Epithelial cell of esophagus (primary cell): ENCODE measurements at places on chromosomes 5 and 9.

DNA sequence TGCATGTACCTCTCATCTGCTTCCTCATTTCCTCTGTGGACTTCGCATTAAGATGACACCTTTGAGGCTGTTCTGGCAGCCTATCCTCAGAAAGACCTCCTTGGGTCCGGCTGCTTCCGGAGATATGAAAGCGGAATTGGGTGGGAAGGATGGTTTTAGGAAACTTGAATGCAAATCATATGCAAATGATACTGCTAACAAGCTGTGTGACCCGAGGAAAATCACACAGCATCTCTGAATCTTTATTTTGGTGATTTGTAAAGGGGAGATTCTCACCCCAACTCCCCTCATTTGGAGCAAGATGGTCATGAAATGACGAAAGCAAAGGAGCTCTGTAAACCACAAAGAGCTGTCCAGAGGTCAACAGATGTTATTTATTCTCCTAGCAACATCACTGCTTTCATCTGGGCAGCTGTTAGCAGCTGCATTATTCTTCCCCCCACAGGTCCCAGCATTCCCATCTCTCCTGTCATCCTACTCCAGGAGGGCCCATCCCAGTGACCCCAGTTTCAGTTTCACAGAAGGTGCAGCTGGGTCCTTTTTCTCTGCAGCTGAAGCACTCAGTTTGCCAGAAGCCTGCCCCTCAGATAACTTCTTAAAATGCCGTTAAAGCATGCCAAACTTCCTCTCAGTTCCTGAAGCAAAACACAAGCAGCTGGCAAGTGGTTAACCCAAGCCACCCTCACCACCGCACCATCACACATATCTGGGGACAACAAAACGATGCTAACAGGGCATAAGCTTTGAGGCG is 269.5 kb downstream of the SEC61B start:
- DNase-seq, result no peak

DNA sequence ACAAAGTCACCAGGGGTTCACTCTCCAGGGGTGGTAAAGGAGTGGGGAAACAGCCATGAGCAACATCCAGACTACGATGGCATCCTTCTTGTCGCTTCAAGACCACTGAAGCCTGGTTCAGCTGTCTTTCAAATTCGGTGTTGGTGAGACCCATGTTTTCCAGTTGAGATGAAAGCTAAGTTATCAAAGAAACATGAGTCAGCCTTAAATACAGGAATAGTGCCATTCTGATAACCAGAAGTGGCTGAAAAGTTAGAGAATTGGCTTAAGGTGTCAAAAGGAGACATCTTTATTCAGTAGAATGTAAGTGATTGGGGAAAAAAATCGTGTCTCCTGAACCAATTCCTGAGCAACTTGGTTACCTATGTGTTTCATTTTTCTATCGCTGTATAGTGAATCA is 7.0 kb upstream of the CARD19 start:
- DNase-seq, result no peak

GRCh38 chr9:115986508-115986907 is 167.1 kb upstream of the PAPPA start:
- DNase-seq, result no peak

DNA sequence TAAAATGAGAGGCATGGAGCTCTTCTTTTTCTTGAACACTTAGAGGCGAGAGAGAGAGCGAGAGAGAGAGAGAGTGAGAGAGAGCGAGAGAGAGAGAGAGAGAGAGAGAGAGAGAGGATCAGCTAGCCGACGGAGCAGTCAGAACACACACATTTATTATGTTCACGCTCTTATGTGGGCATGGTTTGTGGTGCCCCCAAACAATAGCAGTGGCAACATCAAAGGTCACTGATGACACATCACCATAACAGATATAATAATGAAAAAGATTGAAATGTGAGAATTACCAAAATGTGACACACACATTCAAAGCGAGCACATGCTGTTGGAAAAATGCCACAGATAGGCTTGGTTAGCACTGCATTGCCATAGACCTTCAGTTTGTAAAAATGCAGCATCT is 116.1 kb downstream of the KDM4C start:
- DNase-seq, result no peak

DNA sequence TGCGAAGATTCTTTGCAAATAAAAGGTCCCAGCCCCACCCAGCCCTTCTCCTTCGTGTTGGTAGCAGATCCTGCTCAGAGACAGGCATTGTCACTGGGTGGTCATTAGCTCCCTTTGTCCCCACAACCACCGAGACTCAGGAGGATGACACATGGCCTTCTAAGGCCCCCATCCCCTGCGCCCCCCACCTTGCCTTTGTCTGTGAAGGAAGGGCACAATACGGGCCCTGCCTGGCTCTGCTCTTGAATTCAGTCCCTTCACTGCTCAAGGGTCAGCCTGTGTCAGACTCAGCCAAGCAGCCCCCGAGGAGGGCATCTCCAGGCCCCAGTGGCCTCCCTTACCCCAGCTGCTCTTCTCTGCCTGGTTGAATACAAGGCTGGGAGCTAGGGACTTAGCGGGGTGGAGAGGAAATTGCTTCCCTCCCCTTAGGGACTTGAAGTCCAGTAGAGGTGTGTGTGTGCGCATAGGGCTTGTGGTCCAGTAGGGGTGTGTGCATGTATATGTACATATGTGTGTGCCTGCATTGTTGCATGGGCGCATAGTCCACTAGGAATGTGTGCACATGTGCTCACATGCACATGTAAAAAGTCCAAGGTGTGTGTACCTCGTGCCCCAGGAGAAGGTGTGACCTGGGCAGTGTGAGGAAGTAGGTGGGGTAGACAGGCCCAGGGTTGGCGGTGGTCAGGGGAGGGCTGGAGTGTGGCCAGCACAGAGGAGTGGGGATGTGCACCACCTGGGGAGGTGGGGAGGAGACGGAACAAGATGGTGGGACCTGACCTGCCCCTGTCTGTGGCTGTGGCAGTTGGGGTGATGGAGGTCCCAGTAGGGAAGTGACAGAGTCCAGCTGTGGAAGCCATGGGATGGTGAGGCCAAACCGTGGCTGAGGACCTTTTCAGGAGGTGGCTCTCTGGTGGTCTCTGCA is 59.1 kb downstream of the PHF2 start:
- DNase-seq, result no peak

DNA sequence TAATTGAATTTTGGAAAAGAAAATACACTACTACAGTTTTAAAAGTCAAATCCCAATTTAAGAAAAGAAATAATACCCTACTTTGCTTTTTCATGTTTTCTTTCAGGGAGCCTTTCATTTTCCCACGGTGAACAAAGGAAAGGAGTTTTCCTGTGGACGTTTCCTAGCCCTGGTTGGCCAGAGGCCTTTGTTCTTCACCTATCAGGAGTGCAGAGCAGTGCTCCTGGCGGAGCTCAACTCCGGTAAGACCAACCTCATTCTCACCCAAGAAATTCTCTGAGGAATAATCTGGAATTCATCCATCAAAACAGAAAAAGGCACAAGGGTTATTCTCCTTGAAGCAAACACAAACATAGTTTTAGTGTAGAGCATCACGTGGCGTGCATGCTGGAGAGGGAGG is 248.9 kb downstream of the ADGRV1 start:
- DNase-seq, result no peak

- DNase-seq, result peak; percentile 2
Measured at GRCh38 chr9:88303721-88304451, 84.4 kb upstream of the SPIN1 start.

DNA sequence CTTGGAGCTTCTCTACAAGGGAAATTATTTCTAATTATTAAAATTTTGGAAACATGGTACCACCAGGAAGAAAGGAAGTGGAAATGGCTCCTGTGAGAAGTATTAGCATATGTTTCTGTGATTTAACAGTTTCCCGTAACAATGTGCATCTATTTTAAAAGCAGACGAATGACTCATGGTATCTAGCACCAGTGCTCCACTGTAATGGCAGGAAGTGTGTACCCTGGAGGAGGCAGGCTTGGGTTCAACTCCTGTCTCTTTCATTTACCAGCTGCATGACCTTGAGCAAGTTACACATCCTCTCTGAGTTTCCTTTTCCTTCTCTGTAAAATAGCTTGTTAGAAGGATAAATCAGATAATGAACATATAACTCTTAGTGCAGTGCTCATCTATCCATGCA is 41.0 kb upstream of the ANGPTL2 start:
- DNase-seq, result peak; percentile 41

DNA sequence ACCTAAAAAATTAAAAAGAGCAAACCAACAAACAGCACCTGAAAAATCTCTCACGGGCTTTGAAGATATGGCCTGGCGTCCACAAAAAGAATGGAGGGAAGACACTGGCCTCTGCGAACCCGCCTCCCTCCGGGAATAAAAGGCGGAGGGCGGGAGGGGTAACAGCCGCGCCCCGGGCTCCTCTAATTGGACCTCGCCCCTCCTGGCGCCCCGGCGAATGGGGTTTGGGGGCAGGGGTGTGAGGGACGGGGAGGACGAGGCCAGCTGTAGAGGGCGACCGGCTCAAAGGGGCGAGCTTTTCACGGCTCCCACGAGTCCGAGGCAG is 753 bp downstream of the FANCC start:
- peak; percentile 61 for DNase-seq

- peak; percentile 73 for DNase-seq
Measured at GRCh38 chr5:150517272-150518152, 9.6 kb downstream of the NDST1 start.

DNA sequence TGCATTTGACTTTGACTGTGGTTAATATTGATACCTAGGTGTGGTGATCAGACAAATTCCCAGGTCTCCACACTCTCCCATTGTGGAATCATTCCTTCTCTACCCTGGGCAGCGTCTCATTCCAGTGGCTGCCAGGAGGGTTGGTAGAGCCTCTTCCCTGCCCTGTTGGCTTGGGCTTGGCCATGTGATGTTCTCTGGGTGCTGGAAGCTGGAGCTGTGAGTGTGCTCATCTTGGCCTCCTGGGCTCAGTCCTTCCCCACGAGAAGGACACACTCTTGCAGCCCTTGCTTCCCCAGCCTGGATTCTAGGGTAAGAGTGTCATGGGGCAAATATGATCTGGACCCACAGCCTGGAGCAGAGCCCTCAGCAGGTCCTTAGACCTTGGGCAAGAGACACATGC is 167.2 kb upstream of the IRX4 start:
- DNase-seq, result no peak

DNA sequence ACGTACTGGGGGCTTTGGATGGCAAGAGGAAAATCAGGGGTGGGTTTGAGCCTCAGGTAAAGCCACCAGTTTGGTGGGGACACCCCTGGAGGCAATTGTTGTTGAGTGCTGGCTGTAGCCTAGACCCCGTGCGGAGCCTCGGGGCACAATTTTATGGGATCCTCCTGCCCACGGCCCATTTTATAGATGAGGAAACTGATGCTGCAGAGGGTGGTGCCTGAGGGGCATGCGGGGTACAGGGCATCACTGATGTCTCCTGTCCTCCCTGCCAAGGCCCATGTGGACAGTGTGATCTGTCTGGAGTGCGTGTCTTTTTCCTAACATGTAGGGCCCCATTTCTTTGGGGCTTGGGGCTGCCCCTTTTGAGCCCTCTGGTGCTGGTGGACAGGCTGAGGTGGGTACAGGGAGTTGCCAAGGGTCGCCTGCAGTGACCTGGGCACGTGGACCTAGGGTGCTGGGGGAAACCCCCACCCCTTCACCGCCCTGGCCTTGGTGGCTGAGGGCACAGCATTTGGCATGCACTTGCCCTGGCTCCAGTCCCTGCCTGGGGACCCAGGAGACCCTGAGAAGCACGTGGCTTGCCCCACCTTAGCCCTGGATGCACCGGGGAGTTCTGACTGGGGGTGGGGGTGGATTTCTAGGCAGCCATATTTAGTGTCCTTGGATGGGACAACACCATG is 22.1 kb downstream of the WNK2 start:
- no peak for DNase-seq

- no peak for DNase-seq
Measured at GRCh38 chr5:67548520-67549295, 352.1 kb upstream of the CD180 start.

GRCh38 chr5:95647886-95648860 is 1.6 kb downstream of the RFESD start:
- DNase-seq, result peak; percentile 9

DNA sequence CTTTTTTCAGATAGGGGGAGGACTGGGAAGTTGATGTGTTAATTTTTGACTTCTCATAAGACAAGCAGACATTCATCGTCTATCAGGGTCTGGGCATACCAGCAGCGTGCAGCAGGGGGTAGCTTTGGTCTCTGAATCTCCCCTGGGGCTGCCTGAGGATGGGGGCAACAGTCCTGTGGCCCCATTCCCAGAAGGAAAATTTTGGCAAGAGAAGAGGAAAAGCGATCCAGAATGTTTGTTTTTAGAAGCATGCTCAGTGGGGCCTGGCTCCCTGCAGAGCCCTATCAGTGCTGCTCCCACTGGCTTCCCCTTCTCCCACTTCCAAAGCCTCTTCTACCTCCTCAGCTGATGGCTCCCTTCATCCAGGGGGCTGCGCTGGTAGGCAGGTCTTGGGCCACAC is 194.8 kb upstream of the IL12B start:
- no peak for DNase-seq

DNA sequence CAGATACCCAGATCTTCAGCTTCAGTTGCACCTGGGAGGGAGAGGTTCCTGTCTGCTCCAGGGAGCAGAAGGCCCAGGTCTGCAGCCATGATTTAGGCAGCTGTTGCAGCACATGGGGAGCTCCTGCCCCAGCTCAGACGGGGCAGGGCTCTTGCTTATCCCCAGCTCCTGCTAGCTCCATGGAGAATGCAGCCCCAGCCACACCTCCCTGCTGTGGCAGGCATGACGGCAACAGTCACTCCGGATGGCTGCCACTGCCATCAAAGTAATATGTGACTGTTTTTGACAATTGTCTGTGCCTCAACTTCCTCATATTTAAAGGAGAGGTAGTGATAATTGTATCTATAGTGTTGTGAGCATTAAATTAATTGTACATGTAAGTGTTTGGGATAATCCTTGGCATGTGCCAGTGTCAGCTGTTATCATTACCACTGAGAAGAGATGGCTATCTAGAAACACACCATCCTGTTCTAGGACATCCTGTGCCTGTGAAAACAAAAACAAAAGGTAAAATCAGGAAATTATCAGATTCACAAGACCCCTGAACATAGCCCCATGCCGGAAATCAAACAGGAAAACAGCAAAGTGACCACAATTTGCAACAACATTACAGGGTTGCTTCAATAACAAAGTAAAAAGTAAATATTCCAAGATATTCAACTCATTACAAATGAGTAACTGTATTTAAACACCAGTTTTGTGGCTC is 1048.8 kb upstream of the ACO1 start:
- no peak for DNase-seq

GRCh38 chr5:103408408-103408807 is 149.8 kb downstream of the MACIR start:
- DNase-seq, result no peak

- peak; percentile 91 for DNase-seq
Measured at GRCh38 chr9:120477534-120478001, 102.4 kb downstream of the CDK5RAP2 start.

DNA sequence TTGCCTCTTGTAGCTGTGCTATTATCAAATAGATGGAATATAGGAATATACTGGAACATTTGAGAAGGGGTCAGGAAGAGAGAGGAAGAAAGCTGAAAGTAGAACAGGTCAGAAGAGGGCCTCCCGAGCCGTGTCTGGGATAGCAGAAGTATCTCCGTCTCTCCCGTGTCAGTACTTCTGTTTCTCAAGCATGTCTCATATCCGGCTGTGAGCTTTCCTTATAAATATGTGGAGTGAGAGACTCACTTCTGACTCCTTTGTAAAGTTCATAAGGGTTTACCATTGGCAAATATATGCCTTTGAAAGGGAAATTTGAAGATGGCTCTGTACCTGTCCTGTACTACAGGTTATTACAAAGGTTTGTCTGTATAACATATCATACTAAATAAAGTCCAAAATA is 50.3 kb downstream of the MOCS2 start:
- DNase-seq, result peak; percentile 36

- DNase-seq, result no peak
Measured at GRCh38 chr5:160475864-160476438, 54.3 kb downstream of the PTTG1 start.
